Suprapubic skin (tissue), 4 donors: ENCODE measurements at places on chromosomes 7 and 10. TPM values are rescaled to one million over a fixed set of nuclear protein-coding genes. Genes with fewer than 3 reads are reported as not detected.

DNA sequence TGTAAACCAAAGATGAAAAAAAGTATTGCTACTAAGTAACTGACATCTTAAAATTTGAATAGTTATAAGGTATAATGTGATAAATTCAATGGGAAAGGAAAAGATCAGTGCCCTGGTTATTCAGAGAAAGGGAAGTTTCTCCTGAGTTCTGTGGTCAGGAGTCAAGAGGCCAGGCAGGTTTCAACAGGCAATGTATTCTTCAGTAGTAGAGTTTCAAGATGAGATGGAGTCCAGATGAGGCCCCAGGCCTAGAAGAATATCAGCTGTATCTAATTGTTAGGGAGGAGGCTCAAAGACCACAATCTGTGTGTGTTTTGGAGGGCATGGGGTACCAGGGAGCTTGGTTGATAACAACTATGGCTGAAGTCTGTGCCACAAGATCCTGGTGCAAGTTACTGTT lies 101.4 kb upstream of the DLX6 start:
- no peaks in the 10 kb centered on the region for H3K36me3 ChIP-seq
- H3K4me3 ChIP-seq, result no peak overlapping the region
- H3K4me1 ChIP-seq, result peaks cover 4% of the 10 kb centered on the region
- no peak for DNase-seq
- H3K27me3 ChIP-seq, result no peaks in the 10 kb centered on the region

DNA sequence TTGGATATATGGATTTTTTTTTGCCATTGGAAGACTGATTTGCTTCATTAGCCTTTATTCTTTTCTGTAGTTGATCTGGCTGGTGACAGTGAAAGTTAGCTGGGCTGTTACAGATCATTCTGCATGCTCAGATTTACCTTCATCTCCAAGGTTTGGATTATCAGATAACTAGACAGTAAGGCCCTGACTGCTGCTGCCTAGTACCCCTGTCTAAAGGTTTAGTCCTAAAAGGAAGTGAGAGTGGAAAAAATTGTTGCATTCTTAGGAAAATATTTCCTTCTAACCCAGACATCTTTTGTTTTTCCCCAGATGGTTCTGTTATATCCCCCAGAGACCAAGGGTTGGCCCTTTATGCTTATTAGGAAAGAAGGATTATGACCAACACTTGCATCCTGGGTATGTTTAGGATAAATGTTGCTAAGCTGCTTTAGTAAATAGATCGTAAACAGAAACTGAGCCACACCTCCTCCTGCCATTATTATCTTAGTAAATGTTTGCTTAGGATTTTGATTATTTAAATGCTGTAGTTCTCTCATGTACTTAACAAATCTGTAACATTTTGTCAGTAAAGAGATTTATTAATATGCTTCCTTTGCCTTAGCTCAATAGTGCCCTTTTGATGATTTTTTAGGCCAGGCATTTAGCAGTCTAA lies 44.4 kb downstream of the MCU start:
- peaks cover 26% of the 10 kb centered on the region for H3K4me1 ChIP-seq
- H3K27me3 ChIP-seq, result no peaks in the 10 kb centered on the region
- H3K36me3 ChIP-seq, result no peaks in the 10 kb centered on the region
- no peak for DNase-seq
- H3K4me3 ChIP-seq, result no peak overlapping the region
- H3K27ac ChIP-seq, result no peak overlapping the region

DNA sequence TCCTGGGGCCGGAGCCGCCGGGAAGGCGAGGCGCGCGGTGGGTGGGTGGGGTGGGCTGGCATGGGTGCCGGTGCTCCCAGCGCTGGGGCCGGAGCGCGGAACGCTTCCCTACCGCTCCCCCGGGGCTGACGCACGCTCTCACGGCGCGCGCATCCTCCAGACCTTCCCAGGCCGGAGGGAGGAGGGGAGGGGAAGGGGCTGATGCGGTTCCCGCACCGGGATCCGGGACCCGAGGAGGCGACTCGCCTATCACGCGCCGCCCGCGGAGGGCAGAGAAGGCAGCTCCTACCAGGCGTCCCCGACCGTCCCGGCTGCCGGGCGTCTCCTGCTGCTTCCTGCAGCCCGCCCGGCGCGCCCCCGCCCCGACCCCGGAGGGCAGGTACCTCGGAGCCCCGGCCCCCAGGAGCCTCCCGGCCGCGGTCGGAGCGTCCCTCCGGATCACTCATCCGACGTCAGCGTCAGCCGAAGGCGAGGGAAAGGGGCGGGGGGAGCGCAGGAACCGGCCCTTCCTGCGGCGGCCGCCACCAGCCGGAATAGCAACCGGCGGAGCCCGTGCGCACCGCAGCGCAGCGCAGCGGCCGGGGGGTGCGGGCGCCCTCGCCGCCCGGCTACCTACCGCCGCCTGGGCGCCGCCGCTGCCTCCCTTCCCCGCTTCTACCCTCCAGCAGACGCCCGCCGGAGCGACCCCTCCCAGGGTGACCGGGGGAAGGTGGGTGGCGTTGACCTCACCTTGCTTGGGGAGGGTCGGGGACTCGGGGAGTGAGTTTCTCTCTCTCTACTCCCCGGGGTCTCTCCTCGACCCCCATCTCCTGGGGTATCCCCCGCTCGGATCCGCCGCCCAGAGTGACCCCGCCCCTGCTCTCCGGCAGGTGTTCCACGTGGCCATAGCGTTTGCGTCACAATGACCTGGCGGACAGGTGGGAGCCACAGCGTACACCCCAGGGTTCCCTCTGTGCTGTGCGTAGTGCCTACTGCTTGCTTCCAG lies at the start of gene ICA1:
Gene ICA1 (minus strand): TSS at position 457 of the 985 bp plus-strand sequence. CDS start 26,241 bp downstream, outside the sequence.
- H3K36me3 ChIP-seq, result no peaks in the 10 kb centered on the region
- H3K27me3 ChIP-seq, result peaks cover 19% of the 10 kb centered on the region
- peak within 1 kb of the TSS; percentile 88 for H3K27ac ChIP-seq
- peak within 1 kb of the TSS; percentile 88 for H3K4me3 ChIP-seq
- peaks cover 18% of the 10 kb centered on the region for H3K4me1 ChIP-seq
- DNase-seq, result peak; percentile 81

The PDZD7 gene
- 2.3 TPM for total RNA-seq

- no peak overlapping the region for H3K4me3 ChIP-seq
- no peaks in the 10 kb centered on the region for H3K4me1 ChIP-seq
- no peaks in the 10 kb centered on the region for H3K27me3 ChIP-seq
- H3K36me3 ChIP-seq, result no peaks in the 10 kb centered on the region
- DNase-seq, result no peak
Measured at GRCh38 chr10:121128164-121128563, 277.0 kb downstream of the WDR11 start.

The MAGI2 gene
- total RNA-seq, result 0.98 TPM

DNA sequence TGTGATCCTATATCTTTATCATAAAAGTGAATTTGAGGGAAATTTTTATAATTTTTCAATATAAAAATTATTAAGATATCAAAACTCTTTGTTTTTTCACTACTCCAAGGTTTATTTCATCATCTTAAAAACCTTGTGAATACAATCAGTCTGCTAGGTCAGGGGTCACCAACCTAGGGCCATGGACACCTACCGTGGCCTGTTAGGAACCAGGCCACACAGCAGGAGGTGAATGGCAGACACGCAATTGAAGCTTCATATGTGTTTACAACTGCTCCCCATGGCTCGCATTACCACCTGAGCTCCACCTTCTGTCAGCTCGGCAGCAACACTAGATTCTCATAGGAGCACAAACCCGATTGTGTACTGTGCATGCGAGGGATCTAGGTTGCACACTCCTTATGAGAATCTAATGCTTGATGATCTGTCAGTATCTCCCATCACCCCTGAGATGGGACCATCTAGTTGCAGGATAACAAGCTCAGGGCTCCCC lies 271.2 kb upstream of the C7orf33 start:
- no peak overlapping the region for H3K27ac ChIP-seq

- H3K36me3 ChIP-seq, result no peaks in the 10 kb centered on the region
- peaks cover 19% of the 10 kb centered on the region for H3K27me3 ChIP-seq
Measured at GRCh38 chr7:132354527-132354926, 221.7 kb downstream of the PLXNA4 start.

DNA sequence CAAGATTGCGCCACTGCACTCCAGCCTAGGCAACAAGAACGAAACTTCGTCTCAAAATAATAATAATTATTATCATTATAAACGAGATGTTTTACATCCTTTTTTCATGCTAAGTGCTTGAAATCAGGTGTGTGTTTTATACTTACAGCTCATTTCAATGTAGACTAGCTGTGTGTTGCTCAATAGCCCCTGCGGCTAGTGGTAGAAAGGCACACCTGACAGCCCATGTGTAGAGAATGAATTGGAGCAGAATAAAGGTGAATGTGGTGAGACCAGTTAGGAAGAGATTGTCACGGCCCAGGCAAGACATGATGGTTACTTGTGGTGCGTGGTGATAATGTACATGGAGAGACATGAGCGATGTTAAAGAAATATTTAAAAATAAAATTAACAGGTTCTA lies 86.7 kb upstream of the TMEM26 start:
- no peak overlapping the region for H3K4me3 ChIP-seq
- no peaks in the 10 kb centered on the region for H3K4me1 ChIP-seq
- H3K27me3 ChIP-seq, result no peaks in the 10 kb centered on the region
- DNase-seq, result no peak
- no peaks in the 10 kb centered on the region for H3K36me3 ChIP-seq

DNA sequence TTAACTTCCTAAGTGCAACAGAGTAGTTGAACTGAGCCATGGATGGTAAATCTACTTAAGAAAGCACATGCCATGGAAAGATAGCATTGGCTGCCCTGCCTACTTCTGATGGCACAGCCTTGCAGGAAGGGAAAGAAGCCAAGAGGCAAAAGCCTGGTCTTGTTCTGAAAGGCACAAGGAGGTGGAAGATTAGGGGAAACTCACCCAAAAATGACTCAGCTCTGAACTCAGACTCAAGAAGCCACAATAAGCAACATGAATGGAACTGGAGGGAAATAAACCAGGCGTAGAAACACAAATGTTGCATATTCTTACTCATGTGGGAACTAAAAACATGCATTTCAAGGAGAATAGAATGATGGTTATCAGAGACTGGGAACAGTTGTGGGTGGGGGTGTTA lies 20.8 kb upstream of the ALOX5 start:
- no peaks in the 10 kb centered on the region for H3K27me3 ChIP-seq
- H3K4me1 ChIP-seq, result no peaks in the 10 kb centered on the region
- no peaks in the 10 kb centered on the region for H3K36me3 ChIP-seq
- DNase-seq, result no peak
- no peak overlapping the region for H3K4me3 ChIP-seq

The ASZ1 gene
- not detected for total RNA-seq

The AKR1D1 gene
- 0.39 TPM for total RNA-seq

DNA sequence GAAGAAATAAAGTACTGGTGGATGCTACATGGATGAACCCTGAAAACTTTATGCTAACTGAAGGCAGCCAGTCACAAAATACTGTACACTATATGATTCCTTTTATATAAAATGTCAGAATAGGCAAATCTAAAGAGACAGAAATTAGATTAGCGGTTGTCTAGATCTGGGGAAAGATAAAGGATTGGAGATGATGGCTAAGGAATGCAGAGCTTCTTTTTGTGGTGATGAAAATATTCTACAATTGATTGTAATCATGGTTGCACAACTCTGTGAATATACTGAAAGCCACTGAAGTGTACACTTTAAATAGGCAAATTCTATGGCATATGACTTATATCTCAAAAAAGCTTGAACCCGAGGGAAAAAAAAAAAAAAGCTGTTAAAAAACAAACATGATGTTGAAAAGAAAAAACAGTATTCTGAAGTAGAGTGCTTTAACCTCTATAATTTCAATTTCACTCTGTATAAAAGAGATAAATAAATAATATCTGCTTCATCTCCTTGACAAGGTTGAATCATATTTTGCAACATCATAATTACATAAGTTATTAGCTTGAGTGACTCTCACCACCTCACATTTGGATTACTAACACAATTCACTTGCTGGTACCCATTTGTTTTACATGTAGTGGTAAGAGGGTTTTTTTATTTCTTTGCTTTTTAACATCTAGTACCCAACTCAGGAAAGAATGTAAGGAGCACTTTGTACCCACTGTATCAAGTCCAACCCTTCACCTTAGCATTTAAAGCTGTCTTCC lies 2.8 kb upstream of the GNAI1 start:
- H3K36me3 ChIP-seq, result no peaks in the 10 kb centered on the region
- no peak for DNase-seq
- H3K27ac ChIP-seq, result no peak overlapping the region
- peaks cover 33% of the 10 kb centered on the region for H3K4me1 ChIP-seq

DNA sequence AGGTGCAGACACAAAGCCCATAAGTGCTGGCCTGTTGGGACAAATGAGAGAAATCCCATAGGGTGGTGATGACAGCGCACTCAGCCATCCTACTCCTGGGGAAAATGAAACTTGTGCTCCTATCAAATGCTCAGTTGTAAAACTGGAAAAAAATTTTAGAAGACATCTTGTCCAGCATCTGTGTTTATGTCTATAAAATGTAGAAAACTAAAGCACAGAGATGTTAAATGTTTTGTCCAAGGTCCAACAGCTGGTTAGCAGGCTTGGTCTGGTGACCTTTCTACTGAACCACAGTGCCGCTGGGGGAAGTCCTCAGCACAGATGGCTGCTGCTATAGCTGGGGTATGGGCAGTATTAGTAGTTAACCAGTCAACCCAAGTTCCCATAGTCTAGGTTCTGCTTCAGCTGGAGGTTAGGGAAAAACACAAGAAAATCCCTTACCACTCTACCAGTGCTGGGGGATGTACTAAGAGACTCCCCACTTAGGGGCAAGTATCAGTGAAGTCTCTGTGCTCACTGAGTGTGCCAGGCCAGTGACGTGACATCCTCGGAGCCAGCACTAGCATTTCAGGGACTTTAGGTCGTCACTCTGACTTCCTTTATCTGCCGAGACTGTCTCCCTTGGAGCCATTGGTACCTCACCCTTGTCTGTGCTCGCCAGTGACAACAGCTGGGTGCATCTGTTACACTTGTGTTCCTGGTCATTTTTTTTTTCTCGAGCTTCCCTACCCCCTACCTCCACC lies 1.9 kb downstream of the TSPAN33 start:
- no peak for DNase-seq
- H3K27me3 ChIP-seq, result peaks cover 35% of the 10 kb centered on the region
- H3K4me3 ChIP-seq, result no peak overlapping the region
- no peak overlapping the region for H3K27ac ChIP-seq

GRCh38 chr7:102892631-102893278 lies 20.0 kb upstream of the LRRC17 start:
- H3K4me3 ChIP-seq, result no peak overlapping the region
- DNase-seq, result no peak
- no peaks in the 10 kb centered on the region for H3K27me3 ChIP-seq
- H3K27ac ChIP-seq, result no peak overlapping the region

DNA sequence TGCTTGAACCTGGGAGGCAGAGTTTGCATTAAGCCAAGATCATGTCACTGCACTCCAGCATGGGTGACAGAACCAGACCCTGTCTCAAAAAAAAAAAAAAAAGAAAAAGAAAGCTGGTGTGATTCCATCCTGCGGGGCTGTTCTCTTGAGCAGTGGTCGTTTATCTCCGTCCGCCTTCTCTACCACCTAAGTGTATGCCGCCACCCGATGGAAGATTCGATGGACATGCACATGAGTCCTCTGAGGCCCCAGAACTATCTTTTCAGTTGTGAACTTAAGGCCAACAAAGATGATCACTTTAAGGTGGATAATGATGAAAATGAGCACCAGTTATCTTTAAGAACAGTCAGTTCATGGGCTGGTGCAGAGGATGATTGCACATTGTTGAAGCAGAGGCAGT lies 65.7 kb downstream of the ABRAXAS2 start:
- H3K36me3 ChIP-seq, result no peaks in the 10 kb centered on the region
- no peak overlapping the region for H3K4me3 ChIP-seq
- DNase-seq, result no peak
- no peak overlapping the region for H3K27ac ChIP-seq

The POLL gene
- 13.5 TPM for total RNA-seq

- no peak overlapping the region for H3K4me3 ChIP-seq
- DNase-seq, result no peak
- no peaks in the 10 kb centered on the region for H3K4me1 ChIP-seq
- H3K36me3 ChIP-seq, result no peaks in the 10 kb centered on the region
- no peak overlapping the region for H3K27ac ChIP-seq
- no peaks in the 10 kb centered on the region for H3K27me3 ChIP-seq
Measured at GRCh38 chr10:65112573-65112972, 1591.4 kb downstream of the REEP3 start.

The NUTM2E gene
- total RNA-seq, result not detected
